Activated T-helper 1 cell treated with anti-CD3 and anti-CD28 coated beads, Interleukin-12 subunit alpha, Interleukin-12 subunit beta, Interleukin-2, Interleukin-4 antibody, amounts not matched to agents 30 ng/mL and 10 ng/mL and 1 ng/mL, durations not matched to agents 14 hours and 24 hours and 36 hours (primary cell): ENCODE measurements at places on chromosomes 5 and 9. TPM values are rescaled to one million over a fixed set of nuclear protein-coding genes. Genes with fewer than 3 reads are reported as not detected.
A peak's percentile ranks its signal among the peaks of the same experiment; 100 is the strongest.

The CMYA5 gene
- 0.10 and 0.15 TPM in 2 replicates for total RNA-seq

- H3K27ac ChIP-seq: no peak overlapping the region
- peaks cover 28% of the 10 kb centered on the region for H3K4me1 ChIP-seq
- H3K27me3 ChIP-seq: peaks cover 7% of the 10 kb centered on the region
- no peak for DNase-seq
Measured at GRCh38 chr9:89978185-89978584, 373.4 kb downstream of the GADD45G start.

DNA sequence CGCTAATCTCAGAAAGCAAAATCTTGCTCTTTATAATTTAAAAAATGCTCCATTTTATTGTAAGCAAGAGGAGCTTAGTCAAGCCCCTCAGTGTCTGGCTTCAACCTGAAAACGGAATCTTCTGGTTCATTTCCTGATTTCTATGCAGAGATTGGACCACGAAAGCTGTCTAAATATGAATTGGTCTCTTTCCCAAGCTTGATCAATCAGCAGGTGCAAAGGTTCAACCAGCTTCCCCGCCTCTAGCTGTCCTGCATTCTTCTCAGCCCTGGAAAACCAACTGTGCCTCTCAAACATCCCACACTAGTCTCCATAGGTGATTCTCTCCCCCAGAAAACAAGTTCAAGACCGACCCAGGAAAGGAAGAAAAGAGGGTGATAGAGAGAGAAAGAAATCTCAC lies 34.5 kb downstream of the FNBP1 start:
- peaks cover 67% of the 10 kb centered on the region for H3K4me1 ChIP-seq
- H3K27me3 ChIP-seq: no peaks in the 10 kb centered on the region
- H3K4me3 ChIP-seq: no peak overlapping the region
- DNase-seq: no peak
- H3K36me3 ChIP-seq: peaks cover 30% of the 10 kb centered on the region

DNA sequence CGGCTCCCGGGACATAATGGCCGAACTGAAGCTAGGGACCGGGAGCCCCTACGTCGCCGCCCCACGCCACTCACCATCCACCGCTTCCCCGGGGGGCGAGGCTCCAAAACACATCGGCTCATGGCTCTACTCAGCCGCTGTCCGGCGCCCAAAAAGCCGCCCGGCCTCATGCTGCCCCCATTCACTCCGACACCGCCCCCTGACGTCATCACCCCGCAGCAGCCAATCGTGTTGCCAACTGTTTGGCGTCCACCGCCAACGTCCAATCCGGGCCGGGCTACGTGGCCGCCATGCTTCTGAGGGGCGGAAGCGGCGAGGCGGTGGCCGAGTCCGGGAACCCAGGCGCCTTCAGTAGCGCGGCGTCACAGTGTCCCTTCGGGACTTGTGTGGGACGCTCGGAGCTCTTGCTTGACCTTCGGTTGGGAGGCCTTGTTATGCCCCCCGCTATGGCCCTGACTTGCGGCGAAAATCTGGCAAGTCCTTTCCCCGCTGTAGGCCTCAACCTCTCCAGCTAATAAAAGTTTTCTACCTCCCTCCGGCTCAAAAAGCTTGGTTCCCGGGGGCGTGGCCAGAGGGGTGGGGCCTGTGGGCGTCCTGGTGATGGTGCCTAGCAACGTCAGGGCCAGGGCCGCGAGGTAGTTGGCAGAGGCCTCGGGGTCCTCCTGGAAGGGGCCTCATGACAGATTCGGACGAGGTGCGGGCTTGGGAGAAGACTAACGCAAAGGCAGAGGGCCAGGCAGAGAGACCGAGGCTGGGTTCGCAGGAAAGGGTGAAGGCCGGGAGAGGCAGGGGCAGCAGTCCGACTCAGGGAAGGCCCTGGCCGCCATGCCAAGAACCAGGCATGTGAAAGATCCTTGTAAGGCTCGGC lies at the start of the genes PTRH1 and TTC16:
TSS of gene PTRH1 (minus strand) at position 194 of the 868 bp plus-strand sequence. CDS start at position 170, 24 bp downstream.
TSS of gene TTC16 (plus strand) at position 610 of the 868 bp plus-strand sequence. CDS start at position 677, 67 bp downstream.
- DNase-seq: peak; percentile 97
- H3K27ac ChIP-seq: peak within 1 kb of the TSS; percentile 98
- peaks cover 2% of the 10 kb centered on the region for H3K27me3 ChIP-seq
- H3K36me3 ChIP-seq: no peaks in the 10 kb centered on the region

DNA sequence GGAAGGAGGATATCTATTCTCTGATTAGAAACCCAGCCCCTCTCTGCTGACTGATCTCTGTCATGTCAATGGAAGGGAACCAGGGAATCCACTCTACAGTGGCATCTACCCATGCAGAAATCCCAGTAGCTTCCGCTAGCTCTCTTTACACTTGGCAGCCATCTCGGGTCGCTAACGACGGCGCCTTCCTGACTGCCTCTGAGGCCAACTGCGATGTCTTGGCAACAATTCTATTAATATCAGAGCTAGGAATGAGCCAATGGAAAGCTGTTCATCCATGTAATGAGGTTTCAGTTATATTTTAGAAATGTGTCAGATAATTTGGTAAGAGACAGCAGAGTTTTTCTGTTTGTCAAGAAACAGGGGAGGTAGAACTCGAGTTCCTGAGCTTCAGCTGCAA lies 67.6 kb upstream of the ATP10B start:
- no peaks in the 10 kb centered on the region for H3K4me1 ChIP-seq
- DNase-seq: no peak
- H3K27me3 ChIP-seq: peaks cover 1% of the 10 kb centered on the region
- H3K36me3 ChIP-seq: no peaks in the 10 kb centered on the region

The CTNND2 gene
- not detected in 2 replicates for total RNA-seq

The SPRY4 gene
- 1.7 and 2.4 TPM in 2 replicates for total RNA-seq

GRCh38 chr9:18618862-18619261 lies 144.9 kb downstream of the ADAMTSL1 start:
- no peak for DNase-seq
- H3K36me3 ChIP-seq: no peaks in the 10 kb centered on the region
- no peaks in the 10 kb centered on the region for H3K4me1 ChIP-seq
- H3K27me3 ChIP-seq: no peaks in the 10 kb centered on the region

GRCh38 chr5:95217351-95217750 lies 67.5 kb downstream of the MCTP1 start:
- no peak overlapping the region for H3K27ac ChIP-seq
- no peaks in the 10 kb centered on the region for H3K36me3 ChIP-seq
- no peaks in the 10 kb centered on the region for H3K27me3 ChIP-seq
- DNase-seq: no peak
- no peak overlapping the region for H3K4me3 ChIP-seq
- H3K4me1 ChIP-seq: no peaks in the 10 kb centered on the region

The GPRIN1 gene
- 3.1 and 3.2 TPM in 2 replicates for total RNA-seq

DNA sequence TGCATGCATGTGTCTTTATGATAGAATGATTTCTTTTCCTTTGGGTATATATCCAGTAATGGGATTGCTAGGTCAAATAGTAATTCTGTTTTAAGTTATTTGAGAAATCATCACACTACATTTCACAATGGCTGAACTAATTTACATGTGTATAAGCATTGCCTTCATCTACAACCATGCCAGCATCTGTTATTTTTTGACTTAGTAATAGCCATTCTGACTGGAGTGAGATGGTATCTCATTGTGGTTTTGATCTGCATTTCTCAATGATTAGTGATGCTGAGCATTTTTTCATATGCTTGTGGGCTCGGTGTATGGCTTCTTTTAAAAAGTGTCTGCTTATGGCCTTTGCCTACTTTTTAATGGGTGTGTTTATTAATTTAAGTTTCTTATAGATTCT lies 102.3 kb upstream of the CCDC112 start:
- H3K36me3 ChIP-seq: no peaks in the 10 kb centered on the region
- no peak overlapping the region for H3K27ac ChIP-seq
- no peaks in the 10 kb centered on the region for H3K4me1 ChIP-seq
- H3K4me3 ChIP-seq: no peak overlapping the region
- H3K27me3 ChIP-seq: no peaks in the 10 kb centered on the region

- no peak for DNase-seq
- H3K4me1 ChIP-seq: no peaks in the 10 kb centered on the region
- H3K36me3 ChIP-seq: no peaks in the 10 kb centered on the region
Measured at GRCh38 chr9:115838417-115838816, 315.2 kb upstream of the PAPPA start.

GRCh38 chr9:105503881-105504280 lies 54.0 kb upstream of the FKTN start:
- H3K27ac ChIP-seq: no peak overlapping the region
- no peaks in the 10 kb centered on the region for H3K4me1 ChIP-seq
- DNase-seq: no peak
- no peaks in the 10 kb centered on the region for H3K36me3 ChIP-seq
- H3K27me3 ChIP-seq: no peaks in the 10 kb centered on the region

The SHC3 gene
- not detected in 2 replicates for total RNA-seq

DNA sequence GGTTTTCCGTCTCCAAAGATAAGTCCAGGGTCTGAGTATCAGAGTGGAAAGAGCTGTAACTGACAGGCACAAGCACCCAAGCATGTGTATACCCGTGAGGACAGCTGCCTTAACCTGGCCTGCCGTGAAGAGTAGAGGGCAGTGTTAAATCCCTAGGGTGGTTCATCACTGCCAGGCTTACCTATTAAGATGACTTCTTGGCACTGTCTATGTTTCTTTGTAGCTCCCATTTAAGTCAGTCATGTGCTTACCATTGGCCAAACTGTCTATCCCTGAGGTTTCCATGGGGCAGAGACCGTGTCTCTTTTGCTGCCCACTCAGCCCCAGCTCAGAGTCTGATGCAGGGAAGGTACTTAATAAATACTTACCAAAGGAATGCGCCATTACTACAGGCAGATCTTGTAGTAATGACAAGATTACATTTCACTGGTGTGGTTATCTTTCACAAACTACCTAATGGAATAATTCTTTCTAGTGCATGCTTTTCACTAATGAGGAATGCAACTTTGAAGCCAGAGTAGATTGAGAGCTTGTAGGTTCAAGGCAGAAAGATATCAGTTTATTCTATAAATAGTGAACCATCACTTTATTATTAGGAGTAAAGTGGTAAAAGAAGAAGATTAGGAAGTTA lies 64.2 kb downstream of the SNX24 start:
- no peak overlapping the region for H3K27ac ChIP-seq
- H3K4me1 ChIP-seq: no peaks in the 10 kb centered on the region
- no peaks in the 10 kb centered on the region for H3K36me3 ChIP-seq
- H3K4me3 ChIP-seq: no peak overlapping the region

- H3K36me3 ChIP-seq: no peaks in the 10 kb centered on the region
- DNase-seq: no peak
- no peaks in the 10 kb centered on the region for H3K4me1 ChIP-seq
- no peak overlapping the region for H3K27ac ChIP-seq
Measured at GRCh38 chr9:85258823-85259370, 482.9 kb downstream of the AGTPBP1 start.

DNA sequence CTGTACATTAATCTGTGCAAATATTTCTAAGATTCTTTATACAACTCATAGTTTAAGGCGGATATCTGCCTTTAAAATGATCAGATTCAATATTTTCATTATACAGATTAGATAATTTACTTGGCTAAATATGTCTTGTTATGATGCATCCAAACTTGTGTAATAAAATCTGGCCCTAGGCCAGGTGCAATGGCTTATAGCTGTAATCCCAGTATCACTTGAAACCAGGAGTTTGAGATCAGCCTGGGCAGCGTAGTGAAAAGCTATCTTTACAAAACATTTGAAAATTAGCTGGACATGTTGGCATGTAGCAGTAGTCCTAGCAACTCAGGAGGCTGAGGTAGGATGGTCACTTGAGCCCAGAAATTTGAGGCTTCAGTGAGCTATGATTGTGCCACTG lies 2002.2 kb upstream of the ACO1 start:
- H3K27ac ChIP-seq: no peak overlapping the region
- H3K27me3 ChIP-seq: no peaks in the 10 kb centered on the region
- H3K4me1 ChIP-seq: no peaks in the 10 kb centered on the region
- H3K36me3 ChIP-seq: no peaks in the 10 kb centered on the region

GRCh38 chr9:132185073-132186009 lies 23.5 kb downstream of the NTNG2 start:
- no peak overlapping the region for H3K27ac ChIP-seq
- no peak for DNase-seq
- no peaks in the 10 kb centered on the region for H3K36me3 ChIP-seq
- no peak overlapping the region for H3K4me3 ChIP-seq
- peaks cover 6% of the 10 kb centered on the region for H3K27me3 ChIP-seq

DNA sequence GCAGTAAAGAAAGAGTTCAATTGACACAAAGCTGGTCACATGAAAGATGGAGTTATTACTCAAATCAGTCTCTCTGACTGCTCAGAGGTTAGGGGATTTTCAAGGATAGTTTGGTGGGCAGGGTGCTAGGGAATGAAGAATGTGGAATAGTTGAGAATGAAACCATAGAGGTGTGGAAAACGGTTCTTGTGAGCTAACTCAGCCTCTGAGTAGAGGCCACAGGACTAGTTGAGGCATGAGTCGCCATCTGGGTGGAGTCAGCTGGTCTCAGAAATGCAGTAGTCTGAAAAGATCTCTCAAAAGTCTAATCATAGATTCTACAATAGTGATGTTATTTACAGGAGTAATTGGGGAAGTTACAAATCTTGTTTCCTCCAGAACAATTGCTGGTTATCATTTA lies 178.9 kb upstream of the SPEF2 start:
- peaks cover 29% of the 10 kb centered on the region for H3K27me3 ChIP-seq
- no peak for DNase-seq
- H3K4me1 ChIP-seq: no peaks in the 10 kb centered on the region

The SEMA5A gene
- 0.12 TPM in 1 of 2 replicates, not detected in the other for total RNA-seq

The MLANA gene
- total RNA-seq: not detected in 2 replicates

The PCDHA9 gene
- total RNA-seq: not detected in 2 replicates

- no peaks in the 10 kb centered on the region for H3K4me1 ChIP-seq
- no peak overlapping the region for H3K27ac ChIP-seq
- no peak for DNase-seq
- no peaks in the 10 kb centered on the region for H3K27me3 ChIP-seq
- H3K36me3 ChIP-seq: no peaks in the 10 kb centered on the region
- no peak overlapping the region for H3K4me3 ChIP-seq
Measured at GRCh38 chr9:134225186-134225585, 60.8 kb upstream of the RNU6ATAC start.

- peaks cover 7% of the 10 kb centered on the region for H3K36me3 ChIP-seq
- H3K27me3 ChIP-seq: no peaks in the 10 kb centered on the region
- H3K4me1 ChIP-seq: peaks cover 6% of the 10 kb centered on the region
Measured at GRCh38 chr5:138809391-138809790, 56.2 kb downstream of the CTNNA1 start.

The ORM1 gene
- not detected in 2 replicates for total RNA-seq

DNA sequence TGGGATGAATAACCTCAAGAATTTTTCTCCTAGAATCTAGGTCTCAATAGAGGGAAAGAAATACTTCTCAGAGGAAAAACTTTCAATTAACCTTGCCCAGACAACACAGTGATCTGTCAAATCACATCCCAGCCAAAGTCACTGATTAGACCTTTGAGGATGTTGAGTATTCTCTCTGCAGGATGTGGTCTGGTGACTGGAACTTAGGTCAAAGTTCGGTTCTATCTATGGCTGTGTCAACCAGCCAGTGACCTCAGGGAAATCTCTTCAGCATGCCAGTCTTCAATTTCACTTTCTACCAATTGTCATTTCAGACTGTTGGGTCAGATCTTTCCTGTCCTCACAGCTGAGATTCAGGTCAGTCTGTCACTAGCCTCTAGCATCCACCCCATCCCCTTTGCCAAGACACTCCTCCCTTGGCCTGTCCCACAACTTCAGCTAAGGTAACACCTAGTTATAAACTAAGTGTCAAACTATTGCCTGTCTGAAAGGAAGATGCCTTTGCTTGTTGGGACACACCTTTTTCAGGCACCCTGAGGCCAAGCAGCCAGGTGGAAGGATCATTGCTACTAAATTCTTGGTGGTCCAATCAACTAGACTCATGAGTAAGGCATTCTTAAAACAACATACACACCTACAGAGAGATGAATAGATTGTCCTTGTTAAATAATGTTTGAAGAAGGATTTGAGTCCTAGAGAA lies 156.3 kb upstream of the FST start:
- H3K4me3 ChIP-seq: no peak overlapping the region
- no peaks in the 10 kb centered on the region for H3K4me1 ChIP-seq
- H3K36me3 ChIP-seq: no peaks in the 10 kb centered on the region
